ENCODE measurements at places on chromosomes 4 and X.

GRCh38 chr4:145482209-145483037, 770 bp downstream of the SMAD1 start:
- DNase-seq, result no peak

- peak; percentile 51 for DNase-seq
Observed at GRCh38 chr4:170025523-170026252, 507 bp downstream of the MFAP3L start.

DNA sequence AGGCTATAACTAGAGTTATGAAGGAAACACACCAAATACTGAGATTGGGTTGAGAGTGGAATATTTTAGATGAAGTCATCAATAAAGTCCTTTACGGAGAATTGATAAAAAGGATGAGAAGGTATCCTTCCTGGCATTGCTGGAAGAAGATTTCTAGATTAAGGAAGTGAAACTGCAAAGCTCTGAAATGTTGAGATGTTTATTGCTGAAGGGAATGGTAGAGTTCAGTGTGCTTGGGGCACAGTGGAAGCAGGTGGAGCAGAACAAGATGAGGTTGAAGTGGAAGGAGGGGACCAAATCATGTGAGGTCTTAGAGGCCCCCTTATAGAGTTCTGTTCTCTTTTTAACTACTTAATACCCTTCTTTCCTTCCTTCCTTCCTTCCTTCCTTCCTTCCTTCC, 848.5 kb downstream of the RAB28 start:
- no peak for DNase-seq

- DNase-seq, result no peak
Observed at GRCh38 chr4:169050881-169051760, 41.1 kb upstream of the CBR4 start.

- DNase-seq, result no peak
Observed at GRCh38 chr4:17930256-17930655, 91.3 kb downstream of the LCORL start.

- no peak for DNase-seq
Observed at GRCh38 chr4:140344621-140345020, 28.8 kb upstream of the SCOC start.

DNA sequence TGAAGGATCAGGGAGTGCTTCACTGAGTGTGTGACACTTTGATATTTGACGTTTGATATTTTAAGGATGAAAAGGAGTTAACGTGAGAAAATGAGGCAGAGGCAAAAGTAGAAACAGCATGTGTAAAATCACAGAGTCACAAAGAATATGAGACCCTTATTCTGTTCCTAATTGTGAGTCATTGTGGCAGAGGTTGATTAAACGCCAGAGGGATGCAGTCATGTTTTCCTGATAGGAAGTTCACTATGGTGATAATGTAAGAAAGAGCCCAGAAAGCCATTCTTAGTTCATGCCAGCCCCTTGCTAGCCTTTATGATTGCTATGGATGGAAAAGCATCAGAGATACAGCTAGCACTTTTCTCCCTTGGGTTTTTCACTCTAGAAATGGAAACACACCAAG, 33.5 kb upstream of the IGSF1 start:
- DNase-seq, result no peak

GRCh38 chr4:106647451-106647850, 278.9 kb upstream of the GIMD1 start:
- DNase-seq, result no peak

- DNase-seq, result no peak
Observed at GRCh38 chrX:109336141-109336540, 145.7 kb downstream of the GUCY2F start.

- DNase-seq, result no peak
Observed at GRCh38 chr4:169098532-169098931, 88.5 kb upstream of the CBR4 start.

GRCh38 chr4:125681240-125681639, 366.5 kb downstream of the FAT4 start:
- no peak for DNase-seq

DNA sequence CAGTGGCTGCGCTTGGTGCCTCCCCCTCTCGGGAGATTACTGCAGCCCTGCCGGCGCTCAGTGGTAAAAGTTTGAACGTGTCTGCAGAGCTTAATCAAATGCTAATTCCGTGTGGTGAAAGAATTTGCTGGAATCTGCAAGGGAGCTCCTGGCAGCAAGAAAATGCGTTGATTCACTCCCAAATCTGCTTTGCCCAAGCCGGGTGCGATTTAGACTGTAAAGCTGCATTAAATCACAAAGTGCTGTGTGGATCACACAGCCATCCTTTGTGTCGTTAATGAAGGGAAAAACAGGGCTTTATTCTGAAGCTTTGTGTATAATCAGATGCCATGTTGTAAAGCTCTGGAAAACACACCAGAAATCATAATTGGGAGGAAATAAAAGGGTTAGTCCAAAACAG, 444.1 kb downstream of the BCOR start:
- DNase-seq, result no peak

- DNase-seq, result no peak
Observed at GRCh38 chr4:25879991-25880651, 17.3 kb upstream of the SEL1L3 start.

- DNase-seq, result peak; percentile 70
Observed at GRCh38 chr4:183571350-183571941, 66.6 kb downstream of the ING2 start.

- DNase-seq, result no peak
Observed at GRCh38 chrX:103212749-103213457, 2.0 kb upstream of the BEX4 start.

DNA sequence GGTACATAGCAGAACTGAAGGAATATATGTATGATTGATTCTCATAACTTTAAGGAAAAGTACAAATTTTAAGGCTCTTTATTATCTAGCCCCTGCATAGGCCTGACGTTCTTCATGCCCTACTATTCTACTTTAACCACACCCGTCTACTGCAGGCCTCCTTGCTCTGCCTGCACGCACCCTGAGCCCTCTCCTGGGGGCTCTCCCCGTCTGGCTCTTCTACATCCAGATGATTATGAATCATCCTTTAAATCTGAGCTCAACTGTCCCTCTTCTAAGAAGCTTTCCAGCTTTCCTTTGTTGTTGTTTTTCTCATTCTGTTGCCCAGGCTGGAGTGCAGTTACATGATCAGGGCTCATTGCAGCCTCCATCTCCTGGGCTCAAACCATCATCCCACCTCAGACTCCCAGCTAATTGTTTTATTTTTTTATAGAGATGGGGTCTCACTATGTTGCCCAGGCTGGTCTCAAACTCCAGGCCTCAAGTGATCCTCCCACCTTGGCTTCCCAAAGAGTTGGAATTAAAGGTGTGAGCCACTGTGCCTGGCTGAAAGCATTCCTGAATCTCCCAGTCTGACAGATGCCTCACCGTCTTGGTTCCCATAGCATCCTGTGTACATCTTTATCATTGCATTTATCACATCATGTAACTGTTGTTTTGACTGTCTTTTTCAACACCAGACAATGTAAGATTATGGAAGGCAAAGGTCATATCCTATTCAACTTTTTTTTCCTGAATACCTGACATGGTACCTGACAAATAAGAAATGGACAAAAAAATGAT, 89.2 kb downstream of the WDFY3 start:
- peak; percentile 92 for DNase-seq

- no peak for DNase-seq
Observed at GRCh38 chr4:180081072-180081471, 2162.1 kb upstream of the TENM3 start.

DNA sequence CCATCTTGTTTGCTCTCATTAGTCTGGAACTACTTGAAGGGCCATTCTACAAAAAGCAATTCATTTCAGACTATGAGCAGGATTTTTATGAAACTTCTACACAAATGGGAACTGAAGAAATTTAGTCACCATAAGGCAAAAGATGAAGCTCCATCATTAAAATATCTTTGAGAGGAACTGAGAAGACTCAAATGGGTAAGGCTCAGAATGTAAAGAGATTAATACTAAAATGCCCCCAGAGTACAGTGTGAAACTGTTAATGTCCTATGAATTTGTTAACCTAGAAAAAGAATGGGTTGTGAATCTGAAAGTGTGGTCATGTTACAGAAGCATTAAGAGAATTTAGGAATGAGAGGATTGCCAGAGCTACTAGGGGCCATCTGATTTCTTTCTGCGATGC, 77.9 kb upstream of the SLC7A11 start:
- DNase-seq, result no peak

- no peak for DNase-seq
Observed at GRCh38 chr4:42366959-42367358, 30.3 kb upstream of the SHISA3 start.

DNA sequence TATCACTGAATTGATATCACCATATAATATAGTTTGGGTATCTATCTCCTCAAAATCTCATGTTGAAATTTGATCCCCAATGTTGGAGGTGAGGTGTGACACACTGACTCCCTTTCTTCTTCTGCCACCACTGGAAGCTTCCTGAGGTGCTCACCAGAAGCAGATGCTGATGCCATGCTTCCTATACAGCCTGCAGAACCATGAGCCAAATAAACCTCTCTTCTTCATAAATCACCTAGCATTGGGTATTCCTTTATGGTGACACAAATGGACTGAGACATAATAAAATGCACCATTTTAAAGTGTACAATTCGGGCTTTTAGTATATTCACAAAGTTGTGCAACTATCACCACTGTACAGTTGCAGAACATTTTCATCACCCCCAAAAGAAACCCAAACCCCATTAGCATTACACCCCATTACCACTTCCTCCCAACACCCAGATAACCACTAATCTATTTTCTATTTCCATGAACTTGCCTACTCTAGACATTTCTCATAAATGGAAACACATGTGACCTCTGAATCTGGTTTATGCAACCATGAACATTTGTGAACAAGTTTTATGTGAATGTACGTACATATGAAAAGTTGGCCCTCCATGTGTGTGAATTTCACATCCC, 148.9 kb downstream of the OPHN1 start:
- DNase-seq, result no peak

GRCh38 chr4:151690164-151690870, 70.5 kb downstream of the GATB start:
- DNase-seq, result peak; percentile 48

GRCh38 chr4:183291070-183291469, 29.0 kb downstream of the CLDN22 start:
- DNase-seq, result no peak

GRCh38 chr4:182978152-182978827, 61.1 kb upstream of the DCTD start:
- no peak for DNase-seq

DNA sequence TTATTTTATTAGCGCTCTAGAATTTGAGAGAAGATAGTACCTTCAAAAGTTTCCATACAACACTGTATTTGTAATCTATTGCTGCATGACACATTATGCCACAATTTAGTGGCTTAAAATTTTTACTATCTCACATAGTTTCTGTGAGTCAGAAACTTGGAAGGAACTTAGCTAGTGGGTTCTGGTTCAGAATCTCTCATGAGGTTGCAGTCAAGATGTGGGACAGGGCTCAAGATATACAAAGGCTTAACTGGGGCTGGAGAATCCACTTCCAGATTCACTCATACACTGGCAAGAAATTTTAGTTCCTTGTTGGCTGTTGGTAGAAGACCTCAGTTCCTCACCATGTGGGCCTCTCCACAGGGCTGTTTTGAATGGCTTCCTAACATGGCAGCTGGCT, 11.5 kb upstream of the C4orf54 start:
- DNase-seq, result no peak

- no peak for DNase-seq
Observed at GRCh38 chr4:107647591-107647990, 72.4 kb downstream of the PAPSS1 start.

- no peak for DNase-seq
Observed at GRCh38 chr4:5897674-5898073, 4.8 kb upstream of the CRMP1 start.

- no peak for DNase-seq
Observed at GRCh38 chr4:84849051-84849640, 117.3 kb downstream of the WDFY3 start.

DNA sequence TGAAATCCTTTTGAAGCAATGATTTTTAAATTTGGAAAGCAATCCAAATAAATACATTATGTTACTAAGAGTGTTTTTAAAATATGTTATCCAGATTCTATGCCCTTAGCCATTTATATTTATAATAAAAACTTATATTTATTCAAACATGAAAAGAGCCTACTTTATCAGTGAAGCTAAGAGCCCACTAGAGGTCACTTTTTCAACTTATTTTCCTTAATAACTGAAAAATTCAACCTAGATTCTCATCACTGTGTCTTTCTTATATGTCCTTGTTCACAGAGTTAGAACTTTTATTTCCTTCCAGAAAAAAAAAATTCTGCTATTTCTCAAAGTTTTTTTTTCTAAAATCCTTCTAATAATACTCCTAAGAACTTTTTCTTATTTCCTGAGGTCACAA, 23.9 kb downstream of the PRDM8 start:
- no peak for DNase-seq

GRCh38 chr4:88599714-88600113, 7.4 kb downstream of the HERC3 start:
- no peak for DNase-seq

DNA sequence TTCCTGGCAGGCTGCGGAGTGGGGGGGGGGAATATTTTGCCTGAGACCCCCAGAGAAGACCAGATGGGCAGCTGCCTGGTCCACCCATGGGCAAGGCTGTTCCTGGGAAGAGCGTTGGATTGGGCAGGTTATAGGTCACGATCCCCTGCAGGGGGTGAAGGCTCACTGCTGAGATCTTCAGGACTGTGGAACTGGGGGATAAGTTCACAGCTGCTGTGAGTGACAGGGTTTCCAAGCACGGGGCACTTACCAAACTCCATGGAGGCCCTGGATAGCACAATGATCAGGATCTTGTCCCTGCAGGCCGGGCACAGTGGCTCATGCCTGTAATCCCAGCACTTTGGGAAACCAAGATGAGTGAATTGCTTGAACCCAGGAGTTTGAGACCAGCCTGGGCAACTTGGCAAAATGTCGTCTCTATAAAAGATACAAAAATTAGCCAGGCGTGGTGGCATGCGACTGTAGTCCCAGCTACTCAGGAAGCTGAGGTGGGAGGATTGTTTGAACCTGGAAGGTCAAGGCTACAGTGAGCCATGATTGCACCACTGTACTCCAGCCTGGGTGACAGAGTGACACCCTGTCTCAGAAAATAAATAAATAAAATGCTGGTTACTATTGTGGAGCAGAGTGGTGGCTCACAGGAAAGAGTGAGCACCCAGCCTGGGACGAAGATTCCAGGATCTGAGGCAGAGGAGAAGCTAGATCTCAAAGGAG, 68.0 kb upstream of the HELT start:
- DNase-seq, result no peak

GRCh38 chr4:164571593-164572390, 182.1 kb upstream of the SMIM31 start:
- peak; percentile 62 for DNase-seq

- DNase-seq, result peak; percentile 8
Observed at GRCh38 chr4:74357965-74358364, 7.0 kb upstream of the EREG start.

- no peak for DNase-seq
Observed at GRCh38 chr4:79163981-79164490, 161.8 kb downstream of the NAA11 start.

DNA sequence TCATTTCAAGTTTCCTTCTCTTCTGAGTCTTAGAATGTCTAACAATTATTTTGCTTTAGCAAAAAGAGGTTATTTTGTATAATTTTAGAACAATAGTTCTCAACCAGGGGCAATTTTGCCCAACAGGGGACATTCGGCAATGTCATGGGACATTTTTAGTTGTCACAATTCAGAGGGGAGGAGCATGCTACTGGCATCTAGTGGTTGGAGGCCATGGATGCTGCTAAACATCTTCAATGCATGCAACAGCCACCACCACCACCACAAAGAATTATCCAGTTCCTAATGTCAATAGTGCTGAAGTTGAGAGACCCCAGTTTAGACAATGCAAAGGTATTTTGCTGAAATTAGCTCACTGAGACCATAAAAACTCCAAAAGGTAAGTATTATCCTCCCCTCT, 122.5 kb downstream of the ARHGAP6 start:
- DNase-seq, result no peak

- peak; percentile 0 for DNase-seq
Observed at GRCh38 chr4:101693842-101694398, 96.6 kb upstream of the BANK1 start.

Measured in trophoblast cell (in vitro differentiated cells and primary cell).